Adipocyte (in vitro differentiated cells): ENCODE measurements at places on chromosomes 1 and 21.

DNA sequence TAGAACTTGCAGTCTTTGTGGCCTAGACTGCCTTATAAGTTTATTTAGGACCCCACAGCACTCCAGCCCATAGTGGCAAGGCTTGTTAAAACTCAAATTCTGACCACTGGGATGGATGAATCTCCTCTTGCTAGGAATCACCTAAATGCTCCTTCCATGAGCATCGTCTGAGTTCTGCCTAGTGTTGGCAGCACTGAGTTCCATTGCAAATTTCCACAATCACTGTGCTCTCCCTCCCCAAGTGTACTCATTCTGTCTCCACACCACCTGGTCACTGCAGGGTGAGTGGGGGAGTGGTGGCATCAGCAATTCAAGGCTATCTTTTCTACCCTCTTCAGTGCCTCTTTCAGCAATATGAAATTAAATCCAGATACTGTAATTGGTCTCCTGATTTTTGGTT is 46.7 kb upstream of the PTBP2 start:
- no peak for DNase-seq

- no peak for DNase-seq
Measured at GRCh38 chr1:22835636-22836319, 125.1 kb downstream of the EPHB2 start.

- DNase-seq, result no peak
Measured at GRCh38 chr1:93751377-93752250, 70.0 kb upstream of the BCAR3 start.

DNA sequence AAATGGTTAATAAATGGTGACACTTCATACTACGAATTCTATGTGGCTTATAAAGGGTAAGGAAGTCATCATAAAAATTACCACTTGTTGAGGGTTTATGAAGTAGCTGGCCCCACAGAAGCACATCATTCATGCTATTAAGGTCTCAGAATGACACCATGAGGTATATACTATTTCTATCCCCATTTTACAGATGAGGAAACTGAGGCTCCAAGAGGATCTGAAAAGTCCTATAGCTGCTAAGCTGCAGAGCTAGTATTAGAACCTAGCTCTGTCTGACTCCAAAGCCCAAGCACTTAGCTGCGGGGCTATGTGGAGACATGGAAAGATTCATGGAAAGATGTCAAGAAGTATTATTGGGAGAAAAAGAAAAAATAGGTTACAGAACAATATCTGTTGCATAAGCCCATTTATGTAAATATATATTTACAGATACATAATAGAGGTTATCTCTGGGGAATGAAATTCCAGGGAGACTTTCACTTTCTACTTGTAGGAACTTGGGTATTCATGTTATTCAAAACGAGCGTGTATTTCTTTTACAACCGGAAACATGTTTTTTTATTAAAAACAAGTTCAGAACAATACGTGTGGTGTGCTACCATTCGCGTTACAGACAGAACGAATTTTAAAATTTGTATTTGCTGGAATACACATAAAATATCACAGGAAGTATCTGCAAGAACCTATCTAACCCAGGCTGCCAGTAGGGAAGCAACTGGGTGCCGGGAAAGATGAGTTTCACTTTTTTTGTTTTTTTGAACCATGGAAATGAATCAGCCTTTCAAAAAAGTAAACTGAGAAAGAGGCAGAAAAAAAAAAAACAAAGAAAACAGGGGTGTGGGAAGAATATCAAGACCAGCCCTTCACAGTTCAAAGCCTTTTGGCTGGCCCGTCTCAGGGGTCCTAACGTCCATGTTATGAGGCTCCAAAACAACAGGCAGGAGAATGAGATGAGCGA is 13.4 kb downstream of the SPOCD1 start:
- DNase-seq, result peak; percentile 24

- DNase-seq, result peak; percentile 75
Measured at GRCh38 chr21:27564684-27565301, 597.9 kb upstream of the ADAMTS5 start.

DNA sequence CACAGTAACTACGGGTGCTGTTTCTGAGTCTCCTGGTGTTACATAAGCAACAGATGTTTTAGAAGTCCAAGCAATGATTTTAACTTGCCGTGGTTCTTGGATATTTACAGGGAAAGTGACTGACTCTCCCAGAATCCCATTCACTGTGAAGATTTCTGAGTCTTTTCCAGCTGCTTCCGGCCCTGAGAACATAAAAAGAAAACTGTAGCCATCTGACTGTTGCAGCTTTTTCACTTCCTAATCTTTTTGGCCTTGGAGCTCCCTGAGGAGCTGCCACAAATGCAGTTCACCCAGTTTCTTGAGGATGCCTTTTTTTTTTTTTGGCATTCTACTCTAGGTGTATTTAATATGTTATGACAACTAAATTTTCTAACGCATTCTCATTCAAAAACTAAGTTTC is 13.7 kb downstream of the CD84 start:
- no peak for DNase-seq

DNA sequence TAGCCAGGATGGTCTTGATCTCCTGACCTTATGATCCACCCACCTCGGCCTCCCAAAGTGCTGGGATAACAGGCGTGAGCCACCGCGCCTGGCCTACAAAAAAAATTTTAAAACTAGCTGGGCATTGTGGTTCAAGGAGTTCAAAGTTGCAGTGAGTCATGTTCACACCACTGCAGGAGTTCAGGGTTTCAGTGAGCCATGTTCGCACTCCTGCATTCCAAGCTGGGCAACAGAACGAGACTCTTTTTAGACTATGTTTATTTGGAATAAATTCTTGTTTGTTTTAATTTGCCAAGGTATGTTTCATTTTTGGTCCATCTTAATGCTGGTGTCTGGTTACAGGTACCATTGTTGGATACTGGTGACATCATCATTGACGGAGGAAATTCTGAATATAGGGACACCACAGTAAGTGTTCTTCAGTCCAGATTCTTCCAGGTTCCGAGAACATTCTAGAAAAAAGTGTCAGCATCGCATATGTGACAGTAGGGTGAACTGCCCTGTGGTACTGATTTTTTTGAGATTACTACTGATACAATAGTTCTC is 3.9 kb downstream of the PGD start:
- DNase-seq, result no peak

DNA sequence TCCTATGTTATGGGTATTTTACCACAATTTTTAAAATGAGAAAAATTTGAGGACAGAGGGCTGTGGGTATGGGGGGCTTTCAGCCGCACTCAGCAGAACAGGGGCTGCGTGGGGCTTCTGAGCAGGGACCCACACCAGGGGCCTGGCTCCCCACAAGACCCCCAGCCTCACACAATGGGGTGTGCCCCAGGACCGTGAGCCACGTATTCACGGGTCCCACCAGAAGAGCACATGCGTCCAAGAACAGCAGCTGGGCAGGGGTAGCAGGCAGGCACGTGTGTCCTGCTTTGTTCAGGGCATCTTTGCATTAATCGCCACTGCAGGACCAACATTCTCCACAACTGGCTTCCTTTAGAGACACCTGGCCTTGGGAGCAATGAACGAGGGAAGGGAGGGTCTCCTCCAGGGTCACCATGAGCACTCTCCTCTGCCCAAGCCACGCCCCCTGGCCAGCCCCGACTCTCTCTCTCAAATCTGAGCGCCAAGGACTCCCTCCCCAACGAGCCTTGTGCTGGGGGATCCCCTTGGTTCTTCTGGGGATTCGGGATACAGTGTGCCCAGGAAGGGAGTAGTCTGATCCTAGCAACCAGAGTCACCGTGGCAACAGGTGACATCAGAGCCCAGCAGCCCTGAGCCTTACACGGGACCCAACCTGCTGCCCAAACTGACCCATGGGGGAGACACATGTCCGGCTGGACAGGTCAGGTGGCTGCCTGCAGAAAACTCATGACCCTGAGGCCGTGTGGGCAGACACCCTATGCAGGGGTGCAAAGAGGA is 7.4 kb upstream of the ARF1 start:
- DNase-seq, result no peak

- peak; percentile 59 for DNase-seq
Measured at GRCh38 chr1:19664453-19665185, at the start of gene HTR6. Gene HTR6, plus strand, starts transcription at chr1:19664875. Its CDS starts 879 bp downstream, at chr1:19665754.

GRCh38 chr21:28952686-28953085 is 40.0 kb downstream of the LTN1 start:
- no peak for DNase-seq

DNA sequence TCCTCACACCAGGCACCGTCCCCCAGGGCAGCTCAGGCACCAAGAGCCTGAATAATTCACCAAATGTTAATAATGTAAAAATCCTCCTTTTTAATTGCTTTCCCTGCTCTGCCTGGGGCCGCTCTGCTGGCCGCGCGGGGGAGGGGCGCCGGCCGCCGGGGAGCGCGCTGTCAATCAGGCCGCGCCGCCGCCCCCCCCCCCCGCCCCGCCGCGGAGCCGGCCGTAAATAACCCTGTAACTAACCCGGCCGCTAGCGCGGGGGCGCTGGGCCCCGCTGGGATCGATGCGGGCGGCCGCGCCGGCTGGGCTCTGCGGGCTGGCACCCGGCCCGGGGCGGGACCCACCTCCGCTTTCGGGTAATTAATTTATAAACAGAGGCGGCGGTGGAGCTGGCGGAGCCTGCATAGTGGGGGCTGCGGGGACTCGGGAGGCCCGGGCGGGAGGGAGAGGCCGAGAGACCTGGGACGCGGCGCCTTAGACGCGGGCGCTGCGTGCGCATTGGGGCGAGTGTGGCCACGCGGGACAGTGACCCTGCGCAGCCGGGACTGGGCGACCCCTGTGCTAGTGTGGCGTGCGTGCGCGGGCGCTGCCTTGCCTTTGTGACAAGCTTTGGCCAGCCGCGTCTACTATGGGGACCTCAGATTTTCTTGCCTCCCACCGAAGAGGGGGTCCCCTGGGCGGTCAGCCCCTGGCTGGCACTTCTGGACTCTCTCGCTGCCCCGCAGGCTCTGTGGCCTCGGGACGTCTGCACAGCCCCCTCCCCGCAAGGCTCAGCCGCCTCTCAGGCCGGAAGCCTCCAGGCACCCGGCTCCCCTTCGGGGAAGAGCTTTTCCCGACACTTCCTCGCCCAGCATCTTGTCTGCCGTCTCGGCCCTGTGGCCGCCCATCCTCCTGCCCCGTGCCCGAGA is 16.6 kb downstream of the SAMD11 start:
- peak; percentile 89 for DNase-seq

- no peak for DNase-seq
Measured at GRCh38 chr21:45598109-45598508, 45.4 kb upstream of the PCBP3 start.

- DNase-seq, result no peak
Measured at GRCh38 chr1:170274131-170274501, 128.4 kb downstream of the NTMT2 start.

GRCh38 chr1:101165954-101166353 is 70.9 kb upstream of the S1PR1 start:
- no peak for DNase-seq

- DNase-seq, result no peak
Measured at GRCh38 chr1:233599542-233600073, 14.3 kb upstream of the KCNK1 start.

GRCh38 chr1:244450597-244451538 is 841 bp downstream of the ADSS2 start:
- DNase-seq, result peak; percentile 87

DNA sequence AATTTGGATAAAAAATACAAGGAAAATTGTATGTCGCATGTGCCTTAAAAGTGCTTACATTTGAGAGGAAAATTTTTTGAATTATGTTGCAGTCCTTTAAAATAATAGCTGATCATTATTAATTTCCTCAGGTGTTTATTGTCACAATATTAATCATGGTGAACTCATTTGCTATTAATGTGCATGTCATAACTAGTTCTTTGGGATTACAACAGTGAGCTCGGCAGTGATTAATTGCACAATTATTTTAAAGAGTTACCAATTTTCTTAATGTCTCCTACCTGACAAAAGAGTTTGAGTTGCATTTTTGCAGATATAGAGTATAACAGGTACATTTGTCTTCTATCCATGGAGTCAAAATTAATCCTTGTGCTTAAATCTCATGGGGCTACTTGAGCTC is 854.3 kb downstream of the BRINP3 start:
- no peak for DNase-seq

- DNase-seq, result peak; percentile 72
Measured at GRCh38 chr1:112529301-112529700, 20.5 kb downstream of the WNT2B start.

DNA sequence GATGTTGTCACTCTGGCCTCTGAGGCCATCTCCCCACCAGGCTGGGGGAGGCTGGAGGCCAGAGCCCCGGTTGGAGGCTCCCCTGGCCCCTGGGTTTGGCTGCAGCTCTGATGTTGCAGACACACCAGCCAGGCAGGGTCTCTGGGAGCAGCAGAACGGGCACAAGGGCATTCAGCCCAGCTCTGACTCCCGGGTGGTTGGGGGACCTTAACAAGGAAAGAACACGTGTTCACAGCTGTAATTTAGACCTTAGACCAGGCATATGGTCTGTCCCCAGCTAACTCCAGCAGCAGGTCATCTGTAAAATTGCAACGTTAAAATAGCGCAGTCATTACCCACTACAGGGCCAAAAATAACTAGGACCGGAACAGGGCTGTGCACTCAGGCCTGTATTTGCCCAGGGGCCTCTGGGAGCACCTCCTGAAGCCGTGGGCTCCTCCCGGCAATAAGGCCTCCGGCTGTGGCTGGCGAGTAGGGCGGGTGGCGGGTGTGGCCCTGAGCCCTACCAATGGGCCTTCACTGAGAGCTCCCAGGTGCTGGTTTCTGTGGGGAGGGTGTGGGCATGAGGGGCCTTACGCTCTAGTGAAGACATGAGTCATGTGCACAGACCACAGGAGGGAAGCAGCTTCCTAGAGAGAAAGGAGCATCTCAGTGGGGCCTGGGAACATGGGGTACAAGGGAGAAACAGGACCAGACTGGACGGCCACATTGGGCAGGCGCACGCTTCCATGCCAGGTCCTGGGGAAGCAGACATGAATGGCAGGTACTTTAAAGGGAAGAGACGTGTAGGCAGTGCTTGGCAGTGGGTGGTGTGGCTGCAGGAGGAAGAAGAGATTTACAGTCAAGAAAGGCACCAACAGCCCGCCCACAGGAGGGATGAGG is 6.1 kb downstream of the LDLRAP1 start:
- DNase-seq, result no peak

DNA sequence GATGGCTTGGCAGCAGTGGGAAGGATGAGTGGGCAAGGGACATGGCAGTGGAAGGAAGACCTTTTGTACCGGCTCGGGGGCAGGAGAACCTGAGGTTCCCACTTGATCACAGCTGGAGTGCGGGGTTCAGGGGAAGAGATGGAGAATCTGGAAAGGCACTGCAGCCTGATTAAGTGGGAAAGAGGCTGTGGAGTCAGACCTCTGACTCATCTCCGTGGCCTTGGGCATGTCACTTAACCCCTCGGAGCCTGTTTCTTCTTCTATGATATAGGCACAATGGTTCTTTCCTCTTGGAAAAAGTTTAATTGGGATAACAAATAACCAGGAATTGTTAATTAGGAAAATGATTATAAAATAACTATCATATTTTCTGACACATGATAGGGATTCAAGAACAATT is 13.1 kb upstream of the TMEM61 start:
- no peak for DNase-seq

- no peak for DNase-seq
Measured at GRCh38 chr1:101388904-101389546, 152.2 kb downstream of the S1PR1 start.

DNA sequence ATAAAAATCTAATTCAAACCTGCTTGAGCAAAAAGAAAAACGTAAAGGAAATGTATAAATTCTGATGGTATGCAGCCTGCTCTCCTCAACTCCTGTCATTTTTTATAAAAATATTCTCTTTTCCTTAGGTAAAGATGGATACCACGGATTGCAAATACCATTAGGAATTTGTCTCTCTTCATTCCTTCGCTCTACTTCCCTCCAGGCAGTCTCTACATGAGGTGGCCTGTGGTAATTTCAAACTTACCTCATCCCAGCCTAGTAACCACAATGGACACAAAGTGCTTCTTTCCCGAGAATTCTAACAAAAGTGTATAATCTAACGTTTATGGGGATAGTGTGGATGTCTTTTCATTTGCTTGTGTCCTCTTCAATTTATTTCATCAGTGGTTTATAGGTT is 239.5 kb upstream of the LRRC7 start:
- no peak for DNase-seq

- peak; percentile 71 for DNase-seq
Measured at GRCh38 chr1:84374991-84375696, 23.1 kb upstream of the DNASE2B start.
